ENCODE measurements at places on chromosomes 6 and 20.
A peak's percentile ranks its signal among the peaks of the same experiment; 100 is the strongest.

DNA sequence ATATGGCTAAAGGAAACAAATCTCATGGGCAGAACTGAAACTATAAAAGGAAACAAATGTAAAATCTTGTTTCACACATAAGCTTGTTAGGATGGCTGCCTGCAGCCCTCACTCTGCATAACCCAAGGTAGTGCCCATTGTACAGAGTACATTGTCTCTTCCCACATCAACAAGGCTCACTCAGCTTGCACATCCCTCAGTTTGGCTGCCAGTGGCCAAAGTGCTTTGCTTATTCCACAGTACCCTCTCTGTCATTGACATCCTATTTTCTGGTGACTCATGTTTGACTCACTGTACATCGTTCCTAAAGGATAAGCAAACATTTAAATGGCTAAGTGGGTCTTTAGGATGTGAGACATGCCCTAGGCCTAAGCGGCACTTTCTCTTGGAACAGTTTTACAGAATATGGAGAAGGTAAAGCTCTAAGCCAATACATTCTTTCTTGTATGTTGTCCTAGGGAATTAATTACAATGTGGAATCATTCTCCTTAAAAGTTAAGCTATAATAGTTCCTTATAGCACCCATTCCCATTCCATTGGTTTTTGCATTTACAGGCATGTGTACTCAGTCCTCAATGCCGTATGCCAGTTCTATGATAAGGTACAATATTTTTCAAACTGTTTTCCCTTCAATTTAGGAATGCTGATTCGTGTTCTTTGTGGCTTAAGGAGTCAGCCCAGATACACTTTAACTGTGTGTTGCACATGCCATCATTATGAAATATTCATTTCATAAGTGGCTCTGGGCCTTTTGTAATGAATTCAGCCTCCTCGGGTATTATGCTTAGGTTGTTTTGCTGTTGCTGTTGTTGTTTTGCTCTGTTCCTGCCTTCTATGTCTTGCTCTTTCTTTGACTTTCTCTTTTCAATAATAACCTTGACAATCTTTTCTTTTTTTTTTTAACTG lies 5.5 kb downstream of the ANKEF1 start:
- DNase-seq: no peak

DNA sequence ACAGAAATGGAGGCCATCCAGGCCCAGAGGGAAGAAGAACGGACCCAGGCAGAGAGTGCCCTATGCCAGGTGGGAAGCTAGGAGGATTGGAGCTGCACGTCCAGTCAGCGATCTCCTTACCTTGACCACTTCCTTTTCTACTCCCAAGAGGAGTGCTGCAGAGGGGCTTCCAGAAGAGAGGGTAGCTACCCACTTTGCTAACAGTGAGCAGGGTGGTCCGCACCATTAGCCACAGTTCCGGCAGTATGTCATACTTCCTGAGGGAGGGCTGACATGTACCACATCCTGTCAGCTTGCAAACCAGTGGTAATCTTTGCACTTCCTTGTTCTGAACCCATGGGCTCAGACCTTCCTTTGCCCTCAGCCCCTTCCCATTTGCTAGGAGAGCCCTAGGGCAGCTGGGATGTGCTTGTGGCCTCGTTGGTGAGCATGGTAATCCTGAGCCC lies 35.4 kb downstream of the CEP250 start:
- peak; percentile 39 for DNase-seq

GRCh38 chr6:80196906-80197305 lies 90.4 kb downstream of the BCKDHB start:
- no peak for DNase-seq

DNA sequence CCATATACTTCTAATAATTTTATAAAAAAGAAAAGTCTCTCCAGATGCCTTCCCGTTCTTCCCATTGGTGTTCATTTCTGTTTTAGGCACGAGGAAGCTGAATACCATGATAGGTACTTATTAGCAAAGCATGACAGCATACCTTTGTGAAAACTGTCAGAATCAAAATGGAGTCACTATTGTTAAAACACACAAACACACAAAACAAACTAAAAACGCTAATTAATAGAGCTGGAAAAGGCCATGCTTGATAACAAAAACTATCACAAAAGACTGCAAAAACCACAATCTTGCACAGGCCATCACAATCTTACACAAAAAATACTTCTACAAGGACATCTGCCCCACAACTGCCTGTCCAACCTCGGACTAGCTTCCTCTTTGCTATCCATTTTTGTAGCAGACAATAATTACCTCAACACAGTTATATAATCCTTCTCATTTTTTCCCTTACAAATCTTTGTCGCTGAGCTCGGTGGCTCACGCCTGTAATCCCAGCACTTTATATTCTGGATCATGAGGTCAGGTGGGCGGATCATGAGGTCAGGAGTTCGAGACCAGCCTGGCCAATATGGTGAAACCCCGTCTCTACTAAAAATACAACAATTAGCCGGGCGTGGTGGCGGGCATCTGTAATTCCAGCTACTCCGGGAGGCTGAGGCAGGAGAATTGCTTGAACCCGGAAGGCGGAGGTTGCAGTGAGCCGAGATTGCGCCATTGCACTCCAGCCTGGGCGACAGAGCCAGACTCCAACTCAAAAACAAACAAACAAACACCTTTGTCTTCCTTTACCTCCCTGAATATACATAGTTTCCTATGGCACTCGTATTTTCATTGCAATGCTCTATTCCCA lies 3.2 kb upstream of the ABT1 start:
- DNase-seq: no peak

DNA sequence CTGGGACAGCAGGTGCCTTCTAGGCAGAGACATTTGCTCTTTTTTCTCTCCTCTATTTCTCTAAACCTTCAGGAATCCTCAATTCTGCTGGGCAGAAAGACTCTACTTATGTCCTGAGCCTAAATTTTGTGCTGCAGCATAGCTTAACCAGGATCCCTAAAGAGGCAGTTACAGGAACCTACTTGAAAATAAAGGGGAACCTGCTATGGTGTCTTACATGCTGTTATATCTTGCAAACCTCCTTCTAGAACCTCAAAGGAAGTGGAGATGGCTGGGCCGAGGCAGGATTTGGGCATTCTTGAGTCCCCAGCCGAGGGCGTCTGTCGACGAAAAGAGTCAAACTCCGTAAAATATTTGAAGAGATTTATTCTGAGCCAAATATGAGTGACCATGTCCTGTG lies 17.1 kb upstream of the GMNN start:
- DNase-seq: no peak

DNA sequence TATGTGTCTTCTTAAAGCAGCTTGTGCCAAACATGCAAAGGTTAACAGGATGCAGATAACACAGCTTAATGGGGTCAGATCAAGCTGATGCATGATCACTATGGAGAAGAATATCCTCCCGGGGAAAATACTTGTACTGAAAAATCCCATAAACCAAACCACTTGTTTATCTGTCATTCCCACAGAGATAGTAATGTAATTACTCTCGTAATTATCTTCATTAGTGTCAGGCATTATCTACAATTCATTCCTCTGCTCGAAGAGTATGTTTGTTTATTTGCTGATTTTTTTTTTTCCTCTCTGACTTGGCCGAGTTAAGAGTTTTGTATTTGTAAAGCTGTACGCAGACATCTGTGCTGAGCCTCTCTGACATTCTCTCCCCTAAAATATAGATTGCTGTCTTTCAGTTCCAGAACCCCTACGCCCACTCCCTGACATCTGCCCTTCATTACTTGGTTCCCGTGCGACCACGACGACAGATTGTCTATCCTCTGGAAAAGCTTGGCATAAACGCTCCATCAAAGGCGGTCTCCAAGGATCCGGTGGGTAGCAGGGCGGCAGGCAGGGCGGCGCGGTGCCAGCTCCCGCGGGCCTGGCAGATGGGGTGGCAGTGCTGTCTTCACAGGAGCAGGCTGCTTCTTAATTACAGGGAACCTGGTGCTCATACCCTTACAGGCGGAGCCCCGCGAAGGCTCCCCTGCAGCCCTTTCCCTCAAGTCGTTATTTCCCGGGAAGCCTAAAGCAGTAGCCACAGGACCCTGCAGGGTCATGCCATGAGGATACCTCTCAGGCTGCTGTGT lies 147.2 kb downstream of the CFAP61 start:
- no peak for DNase-seq

Data from stimulated activated CD8-positive, alpha-beta memory T cell treated with anti-CD3 and anti-CD28 coated beads, Interleukin-4, amount 100 ng/mL, for 1 hour (primary cell).